ENCODE measurements at places on chromosomes 3 and 15. TPM values are rescaled to one million over a fixed set of nuclear protein-coding genes. Genes with fewer than 3 reads are reported as not detected.

DNA sequence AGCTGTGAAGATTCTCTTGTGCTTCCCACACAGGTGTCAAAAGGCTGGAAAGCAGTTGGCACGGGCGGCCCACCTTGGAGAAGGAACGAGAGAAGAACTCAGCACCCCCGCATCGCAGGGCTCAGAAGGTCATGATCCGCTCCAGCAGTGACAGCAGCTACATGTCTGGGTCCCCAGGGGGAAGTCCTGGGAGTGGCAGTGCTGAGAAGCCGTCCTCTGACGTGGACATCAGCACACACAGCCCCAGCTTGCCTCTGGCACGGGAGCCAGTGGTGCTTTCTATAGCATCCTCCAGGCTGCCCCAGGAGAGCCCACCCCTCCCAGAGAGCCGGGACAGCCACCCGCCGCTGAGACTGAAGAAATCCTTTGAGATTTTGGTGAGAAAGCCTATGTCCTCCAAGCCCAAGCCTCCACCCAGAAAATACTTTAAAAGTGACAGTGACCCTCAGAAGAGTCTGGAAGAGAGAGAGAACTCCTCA is 31.4 kb downstream of the STARD5 start:
- H3K27ac ChIP-seq: peak overlapping the region; percentile 52
- H3K36me3 ChIP-seq: peaks cover 7% of the 10 kb centered on the region
- H3K27me3 ChIP-seq: no peaks in the 10 kb centered on the region
- peak; percentile 27 for DNase-seq
- H3K4me1 ChIP-seq: peaks cover 86% of the 10 kb centered on the region

DNA sequence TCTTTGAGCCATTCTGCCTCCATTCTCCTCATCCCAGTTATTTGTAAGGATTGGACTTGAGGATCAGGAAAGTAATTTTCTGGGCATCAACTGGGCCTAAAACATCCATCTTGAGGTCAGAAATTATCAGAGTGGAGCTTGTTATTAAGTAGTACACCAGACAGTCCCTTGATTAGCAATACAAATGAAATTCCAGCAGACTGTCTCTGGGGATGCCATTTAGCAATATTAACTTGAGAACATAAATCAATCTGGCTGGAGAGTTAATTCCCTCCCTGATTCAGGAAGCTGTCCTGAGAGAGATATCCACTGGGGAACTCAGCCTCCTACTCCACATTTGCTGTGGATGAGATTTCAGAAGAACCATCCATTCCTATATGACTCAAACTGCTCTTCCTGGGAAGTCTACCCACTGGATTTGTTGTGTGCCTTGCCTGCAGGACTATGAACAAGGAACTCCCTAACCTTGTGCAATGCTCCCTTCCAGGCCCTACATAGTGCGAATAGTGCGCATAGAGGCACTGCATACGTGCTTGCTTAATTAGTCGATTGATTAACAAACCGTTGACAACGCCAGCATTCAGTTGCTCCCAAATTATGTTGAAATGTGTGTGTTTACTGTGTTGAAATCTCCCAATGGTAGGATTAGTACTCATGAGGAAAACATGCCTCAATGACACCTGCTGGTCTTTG is 36.1 kb upstream of the MTMR14 start:
- H3K36me3 ChIP-seq: no peaks in the 10 kb centered on the region
- H3K4me3 ChIP-seq: no peak overlapping the region
- H3K4me1 ChIP-seq: no peaks in the 10 kb centered on the region
- no peak for DNase-seq
- H3K27ac ChIP-seq: no peak overlapping the region

DNA sequence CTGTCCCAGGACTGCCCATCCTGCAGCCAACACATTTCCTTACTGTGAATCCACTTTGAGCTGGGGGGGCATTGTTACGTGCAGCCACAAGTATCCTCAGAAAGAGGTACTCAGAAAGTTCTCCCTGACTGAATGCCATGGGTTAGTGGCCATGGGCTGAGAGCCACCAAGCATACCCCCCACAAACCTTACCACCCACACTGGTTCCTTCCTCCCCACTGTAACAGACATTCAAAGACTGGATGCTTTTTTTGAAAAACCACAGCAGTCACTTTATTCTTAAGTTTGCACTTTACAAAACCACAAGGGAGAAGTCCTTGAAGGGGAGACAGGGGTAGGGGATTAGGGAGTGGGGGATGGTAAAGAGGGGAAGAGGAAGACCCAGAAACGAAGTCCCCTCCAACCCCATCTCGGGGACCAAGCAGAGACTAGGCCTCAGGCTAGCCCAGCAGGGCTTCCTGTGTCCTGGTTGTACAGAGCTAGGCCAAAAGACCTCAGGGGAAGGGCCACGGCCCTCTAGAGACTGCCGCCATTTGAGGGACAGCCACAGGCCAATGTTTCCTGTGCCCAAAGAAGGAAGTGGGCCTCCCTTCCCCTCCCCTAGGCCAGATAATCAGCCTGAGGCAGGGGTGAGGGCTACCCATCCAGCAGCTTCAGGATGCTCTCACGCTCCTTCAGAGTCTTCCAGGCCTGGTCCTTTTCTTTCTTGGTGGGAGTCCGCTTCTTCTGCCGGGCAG is 10.1 kb upstream of the CAMK1 start:
- peak overlapping the region; percentile 11 for H3K4me3 ChIP-seq
- no peaks in the 10 kb centered on the region for H3K27me3 ChIP-seq
- H3K27ac ChIP-seq: peak overlapping the region; percentile 33
- peaks cover under 1% of the 10 kb centered on the region for H3K36me3 ChIP-seq
- peaks cover 46% of the 10 kb centered on the region for H3K4me1 ChIP-seq

- H3K4me3 ChIP-seq: no peak overlapping the region
- no peaks in the 10 kb centered on the region for H3K4me1 ChIP-seq
- no peak overlapping the region for H3K27ac ChIP-seq
- no peaks in the 10 kb centered on the region for H3K36me3 ChIP-seq
These were observed 19.5 kb upstream of the TIMP4 start for GRCh38 chr3:12178091-12178820.

Gene SRGAP3
- 0.84 TPM for total RNA-seq

GRCh38 chr15:69410248-69410874 is 3.8 kb upstream of the KIF23 start:
- H3K27ac ChIP-seq: no peak overlapping the region
- peaks cover 6% of the 10 kb centered on the region for H3K4me1 ChIP-seq
- H3K36me3 ChIP-seq: no peaks in the 10 kb centered on the region
- DNase-seq: no peak
- H3K27me3 ChIP-seq: no peaks in the 10 kb centered on the region

DNA sequence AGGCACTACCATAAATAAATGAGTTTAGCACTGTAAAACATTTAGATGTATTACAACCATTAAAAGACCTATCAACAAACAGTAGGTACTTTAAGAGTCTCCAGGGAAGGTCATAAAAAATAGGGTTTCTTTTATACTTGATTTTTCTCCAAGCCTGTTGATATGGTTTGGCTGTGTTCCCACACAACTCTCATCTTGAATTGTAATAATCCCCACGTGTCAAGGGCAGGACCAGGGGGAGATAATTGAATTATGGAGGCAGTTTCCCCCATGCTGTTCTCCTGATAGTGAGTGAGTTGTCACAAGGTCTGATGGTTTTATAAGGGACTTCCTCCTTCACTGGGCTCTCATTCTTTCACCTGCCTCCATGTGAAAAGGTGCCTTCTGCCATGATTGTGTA is 468.9 kb upstream of the UBE2E2 start:
- no peak overlapping the region for H3K4me3 ChIP-seq
- no peak for DNase-seq
- H3K27ac ChIP-seq: no peak overlapping the region
- H3K4me1 ChIP-seq: no peaks in the 10 kb centered on the region

Gene ACAN
- total RNA-seq: not detected

- no peak overlapping the region for H3K4me3 ChIP-seq
- H3K27me3 ChIP-seq: no peaks in the 10 kb centered on the region
- no peaks in the 10 kb centered on the region for H3K4me1 ChIP-seq
- no peak for DNase-seq
These were observed 265.3 kb upstream of the POU1F1 start for GRCh38 chr3:87541723-87542122.

DNA sequence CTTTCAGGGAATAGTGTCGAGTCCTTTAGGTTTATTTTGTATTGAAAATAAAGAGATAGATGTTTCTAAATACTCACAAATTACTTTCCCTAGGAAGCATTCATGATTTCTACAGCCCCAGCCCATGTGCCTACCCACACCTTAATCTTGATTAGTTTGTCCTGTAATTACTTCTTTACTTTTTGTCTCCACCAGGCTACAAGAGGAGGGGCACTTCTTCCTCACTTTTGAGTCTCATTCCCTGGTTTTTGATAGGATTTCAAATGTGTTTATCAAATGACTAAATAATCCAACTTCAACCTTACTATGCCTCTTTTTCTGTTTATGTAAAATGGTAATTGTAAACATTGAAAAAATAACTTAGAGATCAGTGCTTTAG is 1.8 kb downstream of the PXK start:
- DNase-seq: no peak
- no peaks in the 10 kb centered on the region for H3K36me3 ChIP-seq
- peaks cover 16% of the 10 kb centered on the region for H3K4me1 ChIP-seq
- no peaks in the 10 kb centered on the region for H3K27me3 ChIP-seq

Gene RAMAC
- total RNA-seq: 27.7 TPM

GRCh38 chr3:12462159-12462947 is 21.9 kb upstream of the TSEN2 start:
- H3K27ac ChIP-seq: no peak overlapping the region
- DNase-seq: no peak

DNA sequence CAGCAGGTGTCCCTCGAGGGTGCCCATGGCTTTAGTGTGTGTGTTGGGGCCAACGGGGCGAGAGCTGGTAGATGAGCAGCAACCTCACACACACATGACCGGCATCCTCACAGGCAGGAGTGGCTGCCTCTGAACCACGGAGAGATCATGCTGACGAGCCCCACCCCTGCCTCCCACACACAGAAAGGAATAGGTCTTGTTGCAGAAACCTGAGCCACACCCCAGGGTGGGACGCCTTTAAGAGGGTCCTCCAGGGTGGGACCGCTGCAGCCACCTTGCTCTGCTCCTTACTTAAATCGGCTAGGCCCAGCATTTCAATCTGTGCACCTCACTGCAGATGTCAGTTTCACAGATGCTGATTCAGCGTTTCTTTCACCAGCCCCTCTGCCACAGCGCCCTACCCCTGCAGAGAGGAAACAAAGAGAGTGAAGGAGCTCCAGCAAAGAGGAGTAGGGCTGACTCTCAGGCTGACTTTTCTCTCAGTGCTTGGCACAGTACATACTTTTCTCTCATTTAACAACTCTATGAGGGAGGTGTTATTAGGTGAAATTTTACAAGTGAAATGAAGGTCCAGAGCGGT is 61.2 kb upstream of the EPHB3 start:
- H3K4me3 ChIP-seq: no peak overlapping the region
- no peak overlapping the region for H3K27ac ChIP-seq
- H3K4me1 ChIP-seq: no peaks in the 10 kb centered on the region
- peaks cover 7% of the 10 kb centered on the region for H3K27me3 ChIP-seq

DNA sequence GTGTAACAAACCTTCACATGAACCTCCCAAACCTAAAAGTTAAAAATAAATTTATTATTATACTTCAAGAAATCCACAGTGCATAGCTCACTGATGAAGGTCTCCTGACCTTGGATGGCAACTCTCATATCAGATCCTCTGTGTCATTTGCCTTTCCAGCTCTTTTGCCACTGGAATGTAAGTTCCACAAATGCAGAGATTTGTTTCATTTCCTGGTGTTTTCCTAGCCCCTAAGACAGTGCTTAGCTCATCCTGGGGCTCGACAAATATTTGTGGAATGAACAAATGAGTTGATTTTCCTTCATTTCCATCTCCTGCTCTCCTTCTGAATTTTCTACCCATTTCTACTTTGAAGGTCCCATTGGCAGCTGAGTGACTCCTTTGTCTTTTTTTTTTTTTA is 56.0 kb downstream of the FRMD4B start:
- no peaks in the 10 kb centered on the region for H3K36me3 ChIP-seq
- H3K27me3 ChIP-seq: no peaks in the 10 kb centered on the region
- no peak for DNase-seq
- no peak overlapping the region for H3K27ac ChIP-seq

Gene GPR62
- not detected for total RNA-seq

Gene CMTM8
- total RNA-seq: 4.1 TPM

GRCh38 chr3:86890741-86891396 is 100.1 kb downstream of the VGLL3 start:
- no peaks in the 10 kb centered on the region for H3K36me3 ChIP-seq
- H3K4me1 ChIP-seq: no peaks in the 10 kb centered on the region
- no peak overlapping the region for H3K4me3 ChIP-seq

- H3K27ac ChIP-seq: no peak overlapping the region
- peaks cover 3% of the 10 kb centered on the region for H3K27me3 ChIP-seq
- H3K4me1 ChIP-seq: no peaks in the 10 kb centered on the region
- no peak overlapping the region for H3K4me3 ChIP-seq
- no peaks in the 10 kb centered on the region for H3K36me3 ChIP-seq
These were observed 29.8 kb upstream of the PRR23E start for GRCh38 chr3:127162947-127163645.

Gene TM4SF18
- not detected for total RNA-seq

Gene TLR9
- 0.22 TPM for total RNA-seq

Gene IL16
- 73.8 TPM for total RNA-seq

Gene DOCK3
- total RNA-seq: 2.1 TPM

- H3K36me3 ChIP-seq: no peaks in the 10 kb centered on the region
These were observed 1.3 kb downstream of the KLF15 start for GRCh38 chr3:126355777-126356372.

- DNase-seq: no peak
- no peaks in the 10 kb centered on the region for H3K36me3 ChIP-seq
- no peak overlapping the region for H3K4me3 ChIP-seq
- peaks cover 23% of the 10 kb centered on the region for H3K4me1 ChIP-seq
- H3K27ac ChIP-seq: no peak overlapping the region
These were observed 3.3 kb upstream of the MTHFS start for GRCh38 chr15:79900087-79900486.

Gene CD200R1
- 3.5 TPM for total RNA-seq

Gene ECE2
- not detected for total RNA-seq

DNA sequence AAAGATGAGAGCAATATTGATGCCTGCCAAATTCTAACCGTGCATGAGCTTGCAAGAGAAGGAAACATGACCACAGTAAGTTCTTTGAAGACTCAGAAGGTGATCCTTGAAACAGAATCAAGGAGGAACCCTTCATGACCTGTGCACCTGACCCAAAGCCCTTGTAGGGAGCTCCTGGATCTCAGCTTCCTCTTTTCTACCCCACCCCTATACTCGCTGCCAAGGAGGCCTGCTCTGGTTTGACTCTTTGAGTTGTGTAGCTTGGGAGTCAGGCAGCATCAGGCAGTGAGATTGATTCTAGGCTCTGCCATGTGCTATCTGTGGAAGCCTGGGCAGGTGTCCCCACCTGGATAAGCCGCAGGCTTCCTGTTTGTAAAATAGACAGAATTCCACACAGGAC is 10.6 kb downstream of the TTC21A start:
- H3K36me3 ChIP-seq: no peaks in the 10 kb centered on the region
- H3K27me3 ChIP-seq: no peaks in the 10 kb centered on the region
- no peak for DNase-seq
- no peak overlapping the region for H3K4me3 ChIP-seq
- H3K27ac ChIP-seq: no peak overlapping the region
- H3K4me1 ChIP-seq: no peaks in the 10 kb centered on the region
